ENCODE measurements at places on chromosomes 5 and 9. TPM values are rescaled to one million over a fixed set of nuclear protein-coding genes. Genes with fewer than 3 reads are reported as not detected.

DNA sequence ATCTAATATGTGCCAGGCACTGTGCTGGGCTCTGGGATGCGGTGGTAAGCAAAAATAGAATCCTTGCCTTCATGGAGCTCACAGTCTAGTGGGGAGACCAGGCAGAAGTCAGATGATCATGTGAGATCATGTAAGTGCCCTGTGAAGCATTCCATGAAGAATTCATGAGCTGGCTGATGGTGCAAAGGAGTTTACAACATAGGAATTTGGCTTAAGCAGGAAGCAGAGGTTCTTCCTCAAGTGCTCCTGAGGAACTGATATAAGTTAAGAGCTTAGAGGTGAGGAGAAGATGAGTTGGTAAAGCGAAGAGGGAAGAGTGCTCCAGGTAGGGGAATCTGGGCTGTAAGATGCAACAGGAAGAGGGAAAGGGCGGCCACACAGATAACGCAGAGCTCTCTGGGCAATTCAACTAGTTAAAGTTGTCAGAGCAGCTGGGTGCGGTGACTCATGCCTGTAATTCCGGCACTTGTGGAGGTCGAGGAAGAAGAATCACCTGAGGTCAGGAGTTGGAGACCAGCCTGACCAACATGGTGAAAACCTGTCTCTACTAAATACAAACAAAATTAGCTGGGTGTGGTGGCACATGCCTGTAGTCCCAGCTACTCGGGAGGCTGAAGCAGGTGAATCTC lies 78.5 kb upstream of the SPATA31D4 start:
- no peak overlapping the region for H3K27ac ChIP-seq
- H3K27me3 ChIP-seq, result no peaks in the 10 kb centered on the region
- no peak overlapping the region for H3K4me3 ChIP-seq
- DNase-seq, result no peak

Gene CXCL14
- total RNA-seq, result not detected

Gene SLC9A3
- 1.8 TPM for total RNA-seq

Gene TTC39B
- 30.3 TPM for total RNA-seq

DNA sequence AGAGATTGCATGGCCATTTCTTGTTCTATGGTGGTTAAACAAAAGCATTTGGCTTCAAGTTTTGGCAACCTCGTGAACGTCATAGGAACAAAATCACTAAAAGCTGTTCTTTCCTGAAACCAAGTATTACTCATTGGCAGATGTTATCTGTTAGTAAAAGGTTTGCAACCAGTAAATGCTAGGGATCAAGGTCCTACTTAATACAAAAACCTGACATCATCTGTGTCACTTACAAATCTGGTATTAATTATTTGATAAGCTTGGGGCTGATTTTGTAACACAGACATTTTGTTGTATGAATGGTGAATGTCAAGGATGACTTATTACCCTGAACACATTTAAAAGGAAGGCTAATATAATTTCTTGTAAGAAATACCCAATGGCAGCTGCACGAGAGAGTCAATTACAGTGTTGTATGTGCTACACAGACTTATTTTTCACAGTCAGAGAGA lies 486.4 kb upstream of the ZNF608 start:
- H3K4me1 ChIP-seq, result no peaks in the 10 kb centered on the region
- no peaks in the 10 kb centered on the region for H3K36me3 ChIP-seq
- DNase-seq, result no peak
- no peaks in the 10 kb centered on the region for H3K27me3 ChIP-seq
- no peak overlapping the region for H3K4me3 ChIP-seq

Gene ENC1
- total RNA-seq, result 0.29 TPM

Gene C5orf46
- total RNA-seq, result not detected

Gene PTPA
- total RNA-seq, result 74.6 TPM

GRCh38 chr9:115629879-115630840 lies 512.2 kb upstream of the TNC start:
- H3K27me3 ChIP-seq, result no peaks in the 10 kb centered on the region
- no peak overlapping the region for H3K4me3 ChIP-seq
- H3K4me1 ChIP-seq, result no peaks in the 10 kb centered on the region
- H3K27ac ChIP-seq, result no peak overlapping the region
- no peaks in the 10 kb centered on the region for H3K36me3 ChIP-seq

DNA sequence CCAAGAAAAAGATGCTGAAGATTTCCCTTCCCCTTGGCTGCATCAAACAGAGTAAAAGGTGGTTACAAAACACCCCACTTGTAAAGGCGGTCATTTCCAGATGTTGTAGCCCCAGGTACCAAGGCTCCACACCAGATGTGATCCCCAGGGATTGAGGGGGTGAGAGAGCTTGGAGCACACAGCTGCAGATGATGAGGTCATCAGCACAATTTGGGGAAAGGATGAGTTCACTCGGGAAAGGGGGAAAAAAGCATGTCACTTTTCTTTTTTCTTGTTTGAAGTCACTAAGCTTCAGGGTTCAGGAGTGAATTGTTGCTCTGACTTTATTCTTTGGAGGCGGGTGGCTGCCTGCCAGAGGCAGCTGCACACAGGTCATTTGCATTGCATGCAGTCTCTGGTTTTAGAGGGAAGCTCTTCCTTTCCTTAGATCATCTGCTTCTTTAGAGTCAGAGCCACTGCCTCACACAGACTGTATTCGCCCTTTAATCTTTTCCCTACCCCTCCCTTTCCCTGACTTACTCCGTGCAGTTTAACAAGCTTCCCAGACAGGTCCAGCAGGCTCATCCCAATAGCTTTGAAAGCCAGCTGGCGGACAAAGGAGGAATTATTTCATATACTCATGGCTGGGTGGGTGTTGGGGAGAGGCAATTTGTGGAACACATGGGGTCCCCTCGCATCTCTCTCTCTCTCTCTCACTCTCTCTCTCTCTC lies 409.3 kb upstream of the SLC24A2 start:
- no peaks in the 10 kb centered on the region for H3K27me3 ChIP-seq
- no peak overlapping the region for H3K4me3 ChIP-seq
- H3K27ac ChIP-seq, result no peak overlapping the region
- peaks cover 2% of the 10 kb centered on the region for H3K4me1 ChIP-seq
- no peak for DNase-seq

DNA sequence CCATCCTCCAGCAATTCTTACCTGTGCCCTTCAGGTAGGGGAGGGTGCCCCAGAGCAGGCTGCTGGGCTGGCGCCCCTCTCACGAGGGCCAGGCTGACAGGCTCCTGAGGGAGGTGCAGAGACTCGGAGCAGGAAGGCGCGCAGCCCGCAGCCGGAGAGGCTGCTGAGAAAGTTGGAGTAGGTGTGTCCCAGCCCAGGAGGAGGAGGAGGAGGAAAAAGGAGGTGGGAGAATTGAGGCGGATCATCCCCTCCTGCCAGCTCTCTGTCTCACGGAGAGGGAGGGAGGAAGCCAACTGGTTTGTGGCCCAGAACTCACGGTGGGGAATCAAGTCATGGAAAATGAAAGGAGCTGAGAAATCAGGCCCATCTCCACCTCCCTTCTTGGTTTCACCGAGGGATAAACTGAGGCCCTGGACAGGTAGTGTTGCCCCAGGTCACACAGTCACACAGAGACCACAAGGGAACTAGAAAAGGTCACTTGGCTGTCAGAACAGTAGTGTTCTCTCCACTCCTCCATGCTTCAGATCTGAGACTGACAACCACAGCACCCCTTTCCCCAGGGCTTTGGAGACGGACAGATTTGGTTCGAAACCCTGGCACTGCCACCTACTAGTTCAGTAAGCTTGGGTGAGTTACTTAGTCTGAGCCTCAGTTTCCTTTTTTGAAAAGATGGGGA lies at the start of gene FAT2:
TSS of gene FAT2 (minus strand) at position 188 of the 676 bp plus-strand sequence. CDS start 22,400 bp downstream, outside the sequence.
- no peak within 1 kb of the TSS for H3K4me3 ChIP-seq
- H3K27ac ChIP-seq, result no peak within 1 kb of the TSS
- DNase-seq, result no peak
- H3K27me3 ChIP-seq, result no peaks in the 10 kb centered on the region

Gene MAMDC4
- total RNA-seq, result 14.3 TPM

- H3K36me3 ChIP-seq, result no peaks in the 10 kb centered on the region
- H3K27ac ChIP-seq, result no peak overlapping the region
- no peaks in the 10 kb centered on the region for H3K4me1 ChIP-seq
- DNase-seq, result no peak
Observed at GRCh38 chr9:489198-490197, 274.8 kb downstream of the DOCK8 start.

Gene DPYSL3
- total RNA-seq, result not detected

GRCh38 chr5:94517490-94518488 lies 100.6 kb downstream of the KIAA0825 start:
- no peaks in the 10 kb centered on the region for H3K27me3 ChIP-seq
- H3K27ac ChIP-seq, result no peak overlapping the region
- no peaks in the 10 kb centered on the region for H3K36me3 ChIP-seq
- H3K4me3 ChIP-seq, result no peak overlapping the region
- no peak for DNase-seq
- no peaks in the 10 kb centered on the region for H3K4me1 ChIP-seq

GRCh38 chr5:167843881-167844572 lies 447.4 kb upstream of the WWC1 start:
- no peak overlapping the region for H3K27ac ChIP-seq
- no peaks in the 10 kb centered on the region for H3K27me3 ChIP-seq
- no peaks in the 10 kb centered on the region for H3K36me3 ChIP-seq
- H3K4me1 ChIP-seq, result no peaks in the 10 kb centered on the region
- no peak overlapping the region for H3K4me3 ChIP-seq

DNA sequence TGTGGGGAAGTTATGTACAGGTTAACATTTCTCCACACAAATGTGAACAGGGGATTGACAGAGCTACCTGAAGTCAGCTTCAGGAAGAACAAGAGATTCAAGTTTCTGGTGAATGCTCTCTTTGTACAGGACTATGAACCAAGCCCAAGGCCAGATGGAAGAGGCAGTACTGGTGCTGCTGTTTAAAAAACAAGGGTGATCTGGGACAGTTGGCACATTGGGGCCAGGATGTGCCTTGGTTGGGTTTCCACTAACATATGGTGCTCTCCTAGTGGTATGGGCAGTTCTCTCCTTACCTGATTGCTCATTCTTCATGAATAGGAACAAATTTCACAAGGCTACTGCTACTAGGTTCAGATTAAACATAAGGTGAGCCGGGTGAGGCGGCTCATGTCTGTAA lies 40.0 kb downstream of the MTMR12 start:
- H3K27ac ChIP-seq, result no peak overlapping the region
- peaks cover 37% of the 10 kb centered on the region for H3K36me3 ChIP-seq
- DNase-seq, result no peak
- H3K4me3 ChIP-seq, result no peak overlapping the region

- H3K4me3 ChIP-seq, result no peak overlapping the region
- H3K36me3 ChIP-seq, result no peaks in the 10 kb centered on the region
- H3K27ac ChIP-seq, result no peak overlapping the region
- no peaks in the 10 kb centered on the region for H3K4me1 ChIP-seq
- H3K27me3 ChIP-seq, result peaks cover 1% of the 10 kb centered on the region
Observed at GRCh38 chr5:73081093-73081492, 39.3 kb upstream of the TMEM171 start.

Measured in activated CD4-positive, alpha-beta memory T cell treated with anti-CD3 and anti-CD28 coated beads for 36 hours (primary cell).